ENCODE measurements at places on chromosomes 12 and 14.

GRCh38 chr14:99156090-99156425, 115.9 kb downstream of the BCL11B start:
- DNase-seq, result no peak

- DNase-seq, result no peak
These were observed 465.8 kb upstream of the SYT1 start for GRCh38 chr12:78398750-78399149.

DNA sequence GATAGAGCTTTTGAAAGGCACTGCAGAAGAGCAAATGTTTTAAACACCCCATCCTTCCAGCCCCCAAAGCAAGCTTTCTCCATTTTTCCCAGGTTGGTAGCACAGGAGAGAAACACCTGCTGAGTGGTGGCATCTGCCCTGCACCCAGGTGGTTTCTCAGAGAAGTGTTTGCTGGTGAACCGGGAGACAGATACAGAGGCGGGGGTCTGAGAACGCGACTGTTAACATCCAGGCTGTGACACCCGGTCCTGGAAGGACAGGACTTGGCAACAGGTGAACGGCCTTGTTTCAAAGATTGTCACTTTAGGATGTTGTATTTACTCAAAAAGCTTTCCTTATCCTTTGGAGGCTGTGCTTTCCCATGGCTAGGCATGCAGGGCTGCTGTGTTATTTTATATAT, 18.5 kb downstream of the MMAB start:
- DNase-seq, result no peak

- peak; percentile 61 for DNase-seq
These were observed 12.9 kb downstream of the NYNRIN start for GRCh38 chr14:24411443-24412389.

DNA sequence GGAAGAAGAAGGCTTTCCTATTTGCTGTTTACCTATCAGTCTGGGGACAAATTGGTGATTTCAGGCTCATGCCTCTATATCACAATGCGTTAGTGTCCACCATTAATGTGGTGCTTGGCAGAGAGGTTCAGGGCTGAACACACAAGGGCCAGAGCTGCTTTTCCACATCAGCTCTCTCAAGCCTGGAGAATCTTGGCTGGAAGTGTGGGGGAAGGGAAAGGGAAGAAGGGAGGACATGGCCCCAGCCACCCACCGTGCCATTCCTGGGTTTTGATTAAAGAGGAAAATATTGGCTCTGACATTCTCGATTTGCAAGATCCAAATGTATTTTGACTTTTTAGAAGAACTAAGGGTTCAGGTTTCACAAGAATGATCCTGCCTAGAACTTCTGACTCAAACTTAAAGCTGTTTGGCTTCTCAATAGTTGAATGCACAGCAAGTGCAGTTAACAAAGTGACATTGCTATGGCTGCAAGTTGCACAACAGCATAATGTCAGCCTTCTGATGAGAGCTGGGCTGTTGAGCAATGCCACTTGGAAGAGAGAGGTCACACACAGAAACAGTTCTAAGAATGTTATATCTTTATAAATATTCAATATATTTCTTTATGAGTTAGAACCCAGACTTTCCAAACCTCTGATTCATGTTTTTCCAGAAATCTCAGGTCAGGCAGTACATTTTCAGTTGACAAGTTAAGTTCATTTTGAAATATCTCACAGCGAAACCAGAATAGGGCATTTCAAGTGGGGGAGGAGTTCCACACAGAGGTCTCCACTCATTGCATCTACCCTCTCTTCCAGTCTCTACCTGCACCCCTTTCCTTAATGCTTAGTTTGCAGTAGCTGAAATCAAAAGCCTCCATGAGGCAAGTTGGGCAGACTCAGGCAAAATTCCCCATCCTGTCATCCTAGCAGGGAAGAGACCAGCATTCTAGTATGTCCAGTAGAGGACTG, 25.3 kb downstream of the IGF1 start:
- DNase-seq, result no peak

- DNase-seq, result no peak
These were observed 1262.3 kb upstream of the USP15 start for GRCh38 chr12:60997869-60998378.

DNA sequence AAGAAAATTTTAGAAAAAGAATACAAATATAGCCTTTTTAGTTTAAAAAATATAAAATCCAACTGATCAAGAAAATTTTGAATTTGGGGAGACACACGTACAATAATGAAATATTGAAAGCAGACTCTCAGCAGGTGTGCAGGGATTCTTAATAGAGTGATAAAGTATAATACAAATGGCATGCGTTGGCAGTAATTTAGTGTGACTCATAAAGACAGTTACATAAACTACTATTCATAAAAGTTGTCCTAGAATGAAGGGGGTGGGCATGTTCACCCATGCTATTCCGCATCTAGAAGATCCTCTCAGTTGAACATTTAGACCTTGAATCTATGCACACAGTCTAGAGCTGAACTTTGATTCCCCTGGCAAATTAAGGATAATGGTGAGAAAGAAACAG, 200.4 kb upstream of the AVPR1A start:
- DNase-seq, result no peak

- no peak for DNase-seq
These were observed 206.5 kb upstream of the KRR1 start for GRCh38 chr12:75717902-75718301.
